Thyroid gland (tissue), 4 donors: ENCODE measurements at places on chromosomes 7 and 10.
A peak's percentile ranks its signal among the peaks of the same experiment; 100 is the strongest.

DNA sequence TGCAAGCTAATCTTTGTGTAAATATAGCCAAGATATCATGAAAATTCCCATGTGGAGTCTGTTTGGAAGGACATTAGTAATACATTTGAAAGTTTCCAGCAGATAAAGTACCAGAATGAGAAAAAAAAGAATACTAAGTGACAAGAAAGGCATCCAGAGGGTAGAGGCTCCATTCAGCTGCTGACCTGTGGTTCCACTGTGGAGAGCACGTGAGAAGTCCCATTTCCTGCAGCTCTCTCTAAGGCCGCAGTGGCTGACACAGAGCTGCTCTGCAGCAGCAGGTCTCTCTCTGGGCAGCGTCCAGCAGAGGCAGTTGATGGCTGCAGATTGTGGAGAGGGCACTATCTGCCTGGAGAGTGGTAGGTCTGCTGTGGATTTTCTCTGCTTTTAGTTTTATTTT, 100.1 kb upstream of the TMEM72 start:
- no peak for DNase-seq

DNA sequence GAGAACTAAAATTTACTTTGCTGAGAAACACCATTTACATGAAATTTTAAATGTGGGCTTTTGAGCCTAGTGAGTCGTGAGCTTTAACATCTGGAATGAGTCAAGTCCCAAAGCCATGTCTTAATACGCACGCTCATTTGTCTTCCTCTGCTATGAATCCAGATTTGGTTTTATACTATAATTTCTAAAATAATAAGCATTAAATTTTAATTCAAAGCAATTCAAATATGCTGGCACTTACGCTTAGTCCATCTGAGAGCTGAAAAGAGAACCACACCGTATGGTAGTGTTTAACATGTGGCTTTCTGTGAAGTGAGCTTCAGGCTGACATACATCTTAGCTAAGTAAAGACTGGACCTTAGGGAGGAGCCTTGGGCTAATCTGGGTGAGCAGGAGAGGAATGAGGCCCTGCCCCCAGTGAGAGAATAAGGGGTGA, 52.2 kb downstream of the CUBN start:
- no peak for DNase-seq

GRCh38 chr10:132704008-132704814, 81.7 kb downstream of the NKX6-2 start:
- no peak for DNase-seq

DNA sequence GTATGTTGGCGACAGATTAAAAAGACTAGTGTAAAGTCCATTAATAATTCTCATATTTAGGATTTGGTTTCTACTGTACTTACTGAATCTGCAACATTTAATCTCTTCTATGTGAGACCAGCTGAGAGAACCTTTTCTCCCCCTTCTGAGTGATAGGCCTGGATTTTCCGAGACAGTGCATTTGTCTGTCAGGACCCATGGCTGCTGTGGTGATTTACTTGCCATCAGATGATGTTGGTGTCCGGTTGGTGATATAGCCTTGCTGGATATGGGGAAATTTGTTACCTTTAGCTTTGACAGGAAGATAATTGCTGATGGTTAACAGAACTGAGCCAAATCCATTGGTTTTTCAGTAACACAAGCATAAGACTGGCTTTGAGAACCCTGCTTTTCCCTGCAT, 517.2 kb downstream of the LRMDA start:
- no peak for DNase-seq

DNA sequence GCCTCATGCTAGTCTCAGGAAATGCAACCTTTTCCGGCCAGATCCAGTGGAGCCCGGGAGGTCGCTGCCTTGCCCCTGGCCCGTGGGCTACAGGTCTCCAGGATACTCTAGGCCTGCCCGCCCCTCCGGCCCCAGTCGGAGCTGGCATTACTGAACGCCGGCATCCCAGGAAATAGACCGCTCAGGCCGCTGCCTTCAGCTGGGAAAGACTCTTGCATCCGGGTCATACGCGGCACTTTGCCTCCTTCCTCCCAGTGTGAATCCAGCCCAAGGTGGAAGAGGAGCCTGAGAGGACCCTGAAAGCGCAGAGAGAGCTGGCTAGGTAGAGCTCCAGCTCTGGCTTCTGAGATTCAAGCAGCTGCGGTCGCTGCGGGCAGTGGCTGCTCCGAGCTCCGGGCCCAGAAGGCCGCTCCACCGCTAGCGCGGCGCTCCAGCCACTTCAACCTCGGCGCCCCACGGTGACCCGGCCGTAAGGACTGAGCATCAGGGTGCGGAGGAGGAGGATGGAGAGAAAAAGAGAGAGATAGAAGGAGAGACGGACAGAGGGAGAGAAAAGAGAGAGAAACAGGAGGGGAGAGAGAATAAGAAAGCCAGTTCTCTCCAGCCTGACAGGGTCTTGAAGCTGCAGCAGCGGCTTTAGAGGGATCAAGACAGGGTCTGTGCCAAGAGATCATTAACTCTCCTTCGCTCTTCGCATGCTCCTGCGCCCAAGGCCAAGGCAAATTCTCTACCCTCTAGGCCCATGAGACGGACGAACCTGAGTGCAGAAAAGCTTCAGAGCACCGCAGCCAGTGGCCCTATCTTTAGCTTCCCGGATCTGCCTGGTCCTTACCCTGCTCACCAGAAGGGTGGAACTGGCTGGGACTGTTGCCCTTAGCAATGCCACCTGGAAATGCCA, 1.8 kb upstream of the HOXA10 start:
- no peak for DNase-seq

DNA sequence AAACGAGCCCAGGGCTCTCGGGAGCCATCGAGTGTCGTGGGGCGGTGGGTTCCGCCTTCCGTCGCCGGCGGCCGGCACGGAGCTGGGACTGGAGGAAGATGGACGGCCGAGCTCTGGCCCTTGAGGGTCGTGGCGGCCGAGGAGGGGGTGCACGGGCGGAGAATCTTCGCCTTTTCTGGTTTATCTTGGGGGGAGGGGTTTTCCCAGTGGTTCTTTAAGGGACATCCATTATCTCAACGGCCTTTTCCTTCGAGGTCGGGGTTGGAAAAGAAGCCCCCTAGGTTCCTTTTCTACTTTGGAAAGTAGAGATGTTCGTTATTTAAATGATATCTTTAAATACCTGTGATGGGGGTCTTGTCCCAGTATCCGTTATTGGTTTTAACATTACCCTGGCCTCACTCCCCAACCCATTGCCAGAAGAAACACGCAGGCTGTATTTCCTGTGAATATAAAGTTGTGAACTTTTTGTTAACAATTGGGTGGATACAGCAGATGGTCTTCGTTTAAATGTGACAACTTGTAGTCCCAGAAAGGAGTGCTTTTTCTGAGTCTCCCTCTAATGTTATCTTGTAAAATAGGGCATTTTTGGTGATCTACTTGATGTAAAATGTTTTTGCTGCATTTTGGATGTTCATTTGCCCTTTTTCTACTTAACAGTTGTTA, 765 bp downstream of the CCAR1 start:
- no peak for DNase-seq

DNA sequence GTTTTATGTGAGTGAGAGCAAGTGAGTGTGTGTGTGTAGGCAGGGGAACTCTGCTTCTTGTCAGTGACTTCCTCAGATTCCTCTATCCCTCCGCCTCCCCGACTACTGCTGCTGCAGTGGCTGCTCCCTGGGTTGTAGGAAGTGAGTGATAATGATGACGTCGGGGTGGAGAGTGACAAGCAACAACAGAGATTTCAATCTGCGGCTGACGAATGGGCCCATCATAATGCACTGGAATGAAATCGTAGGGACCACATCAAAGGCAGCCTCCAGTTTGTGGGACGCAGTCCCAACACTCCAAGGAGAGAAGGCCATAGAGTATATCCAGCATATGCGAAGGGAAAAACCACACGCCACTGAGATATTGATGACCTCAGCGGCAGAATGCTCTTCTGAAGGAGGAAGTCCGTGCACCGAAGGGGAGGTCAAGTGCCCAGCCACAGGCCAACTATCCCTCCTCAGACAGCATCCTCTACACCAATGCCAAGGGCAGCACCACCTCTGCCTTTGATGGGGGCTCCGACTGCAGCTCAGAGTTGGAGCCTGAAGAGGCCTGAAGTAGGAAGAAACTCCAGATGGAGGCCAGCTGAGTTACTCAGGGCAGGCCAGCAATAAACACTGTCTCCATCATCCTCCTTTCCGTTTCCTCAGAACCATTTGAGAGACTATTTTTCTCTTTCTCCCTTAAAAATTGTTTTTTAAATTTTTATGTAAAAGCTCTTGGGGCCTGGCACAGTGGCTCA, 11.3 kb upstream of the STMP1 start:
- DNase-seq = no peak

- no peak for DNase-seq
Observed at GRCh38 chr10:76962851-76963250, 674.8 kb downstream of the KCNMA1 start.

DNA sequence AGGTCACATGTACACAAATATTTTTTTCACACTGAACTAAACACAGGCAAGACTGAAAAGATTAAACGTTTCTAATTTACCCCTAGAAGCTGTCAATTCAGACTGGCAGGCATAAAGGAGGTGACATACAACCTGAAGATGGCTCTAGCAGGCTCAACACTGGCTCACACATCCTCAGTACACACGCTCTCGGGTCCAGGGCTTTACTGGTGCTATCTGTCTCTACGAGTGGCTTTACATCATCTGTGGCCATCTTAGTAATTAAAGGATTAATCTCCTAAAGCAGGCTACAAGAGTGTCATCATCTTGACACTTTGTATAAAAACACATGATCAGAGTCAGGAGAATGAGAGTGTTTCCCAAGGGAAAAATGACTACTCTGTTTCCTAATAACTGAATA, 57.3 kb downstream of the COPG2 start:
- no peak for DNase-seq

- peak; percentile 7 for DNase-seq
Observed at GRCh38 chr7:3892157-3892556, 591.1 kb downstream of the SDK1 start.

GRCh38 chr10:44393051-44393630, 8.2 kb upstream of the CXCL12 start:
- no peak for DNase-seq

GRCh38 chr7:5595545-5596045, 172.0 kb upstream of the TNRC18 start:
- no peak for DNase-seq

DNA sequence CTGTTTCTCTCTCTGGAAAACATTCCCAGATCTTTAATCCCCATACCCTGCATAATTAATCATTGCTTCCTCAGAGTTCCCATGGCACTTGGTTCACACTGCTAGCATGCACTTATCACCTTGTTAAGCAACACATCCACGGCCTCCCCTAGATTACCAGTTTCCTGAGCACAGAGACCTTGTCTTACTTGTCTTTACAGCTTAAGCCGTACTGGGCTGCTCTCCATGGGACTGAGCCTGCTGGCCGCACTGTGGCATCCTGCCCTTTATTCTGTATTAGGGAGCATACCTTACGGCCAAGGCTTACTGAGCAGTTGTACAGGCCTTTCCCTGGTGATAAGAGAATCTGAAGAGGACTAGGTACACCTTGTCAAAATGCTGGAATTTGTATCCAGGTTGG, 190.2 kb downstream of the REEP3 start:
- peak; percentile 17 for DNase-seq

DNA sequence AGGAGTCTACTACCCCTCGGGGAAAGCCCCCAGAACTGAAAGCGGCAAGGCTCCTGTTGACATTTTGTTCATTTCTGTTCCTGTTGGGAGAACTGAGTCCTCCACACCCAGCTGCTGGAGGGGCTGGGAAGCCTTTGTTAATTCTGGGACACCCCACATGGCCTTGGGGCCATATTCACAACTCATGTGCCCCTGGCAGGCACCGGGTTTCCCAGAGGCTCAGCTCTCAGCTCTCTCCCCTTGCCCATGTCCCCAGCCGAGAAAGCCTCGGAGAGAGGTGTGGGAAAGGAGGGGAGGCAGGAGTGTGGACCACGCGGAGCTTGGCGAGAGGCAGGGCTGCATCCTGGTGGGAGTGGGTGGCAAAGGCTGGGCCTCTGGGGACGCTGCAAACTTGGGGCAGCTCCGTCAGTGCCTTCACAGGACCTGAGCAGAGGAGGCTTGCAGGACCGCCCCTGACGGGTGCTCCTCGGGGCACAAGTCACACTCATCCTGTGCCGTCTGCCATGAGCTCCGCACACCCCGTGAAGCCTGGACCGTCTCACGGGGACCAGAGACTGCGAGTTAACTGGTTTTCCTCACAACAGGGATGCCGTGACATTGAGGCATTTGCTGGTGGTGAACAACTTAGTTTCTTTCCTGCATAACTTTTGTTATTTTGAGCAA, 140.9 kb downstream of the DNAJB6 start:
- DNase-seq = no peak

GRCh38 chr7:26156451-26157420, 4.7 kb downstream of the NFE2L3 start:
- no peak for DNase-seq

- no peak for DNase-seq
Observed at GRCh38 chr10:111926286-111926685, 257.3 kb downstream of the GPAM start.

DNA sequence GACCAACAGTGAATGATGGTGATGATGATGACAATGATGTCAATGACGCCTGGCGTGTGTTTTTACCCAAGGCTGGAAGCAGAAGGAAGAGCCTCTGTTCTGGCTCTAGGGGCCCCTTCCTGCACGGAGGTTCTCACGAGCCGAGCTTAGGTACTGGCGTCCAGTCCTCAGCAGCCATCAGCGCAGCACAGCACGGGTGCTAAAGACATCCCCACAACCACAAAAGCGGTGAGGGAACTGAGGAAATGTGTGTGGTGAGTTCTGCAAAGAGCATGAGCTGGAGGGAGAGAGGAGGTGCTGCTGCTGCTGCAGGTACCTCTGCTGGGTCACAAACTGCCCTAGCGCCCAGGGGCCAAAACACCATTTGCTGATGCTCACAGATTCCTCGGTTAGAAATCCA, 81.6 kb downstream of the SFMBT2 start:
- DNase-seq = no peak

DNA sequence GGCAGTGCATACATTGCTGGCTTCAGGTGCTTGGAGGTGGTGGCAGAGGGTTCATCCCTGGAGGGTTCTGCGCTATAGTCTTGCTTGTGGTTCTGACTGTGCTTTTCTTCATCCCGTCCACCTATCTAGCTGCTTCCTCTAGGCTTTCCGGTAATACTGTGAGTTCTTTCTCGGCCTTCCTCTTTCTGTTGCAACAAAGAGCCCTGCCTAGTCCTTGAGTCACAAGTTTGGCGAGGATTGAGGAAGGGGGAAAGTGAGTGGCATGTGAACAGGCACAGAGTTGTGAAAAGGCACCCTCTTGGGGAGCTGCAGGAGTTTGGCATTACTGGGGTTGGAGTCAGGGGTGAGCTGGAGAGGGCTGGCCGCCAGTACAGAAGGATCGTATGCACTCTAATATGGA, 123.0 kb downstream of the SH2D4B start:
- no peak for DNase-seq

DNA sequence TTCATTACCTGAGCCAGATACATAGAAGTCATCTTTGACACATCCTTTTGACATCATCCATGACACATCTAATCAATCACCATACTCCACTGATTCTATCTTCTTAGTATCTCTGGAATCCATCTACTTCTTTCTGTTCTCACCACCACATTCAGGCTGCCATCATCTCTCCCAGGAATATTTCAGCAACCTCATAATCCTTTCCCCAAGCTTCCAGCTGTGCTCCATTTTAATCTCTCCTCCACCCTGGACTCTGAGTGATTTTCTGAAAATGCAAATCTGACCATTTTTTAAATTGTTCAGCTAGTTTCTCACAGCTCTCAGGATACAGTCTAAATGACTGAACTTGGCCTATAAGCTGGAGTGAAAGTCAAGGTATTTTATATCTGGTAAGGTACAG, 2.5 kb upstream of the BTRC start:
- no peak for DNase-seq
